ENCODE measurements at places on chromosomes 7 and 10. TPM values are rescaled to one million over a fixed set of nuclear protein-coding genes. Genes with fewer than 3 reads are reported as not detected.

GRCh38 chr10:70607936-70608335 is 5.4 kb upstream of the PRF1 start:
- DNase-seq: no peak

DNA sequence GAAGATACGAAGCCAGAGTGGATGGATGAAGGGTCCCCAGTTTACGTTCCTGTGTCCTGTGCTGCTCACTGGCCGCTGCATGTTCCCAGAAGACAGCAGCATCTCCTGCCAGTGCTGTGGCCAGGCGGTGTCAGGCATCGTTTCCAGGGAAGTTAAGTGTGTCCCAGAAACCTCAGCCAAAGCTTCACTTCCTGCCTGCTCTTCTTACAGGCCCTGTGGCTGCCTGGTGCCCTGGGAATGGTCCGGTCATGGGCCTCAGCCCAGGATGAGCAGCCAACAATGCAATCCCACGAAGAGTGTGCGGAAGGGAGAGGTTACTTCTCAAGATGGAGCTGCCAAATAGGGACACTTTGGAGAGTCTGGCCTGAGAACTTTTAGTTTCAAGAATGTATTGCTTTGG is 99.7 kb upstream of the TARP start:
- DNase-seq: no peak

DNA sequence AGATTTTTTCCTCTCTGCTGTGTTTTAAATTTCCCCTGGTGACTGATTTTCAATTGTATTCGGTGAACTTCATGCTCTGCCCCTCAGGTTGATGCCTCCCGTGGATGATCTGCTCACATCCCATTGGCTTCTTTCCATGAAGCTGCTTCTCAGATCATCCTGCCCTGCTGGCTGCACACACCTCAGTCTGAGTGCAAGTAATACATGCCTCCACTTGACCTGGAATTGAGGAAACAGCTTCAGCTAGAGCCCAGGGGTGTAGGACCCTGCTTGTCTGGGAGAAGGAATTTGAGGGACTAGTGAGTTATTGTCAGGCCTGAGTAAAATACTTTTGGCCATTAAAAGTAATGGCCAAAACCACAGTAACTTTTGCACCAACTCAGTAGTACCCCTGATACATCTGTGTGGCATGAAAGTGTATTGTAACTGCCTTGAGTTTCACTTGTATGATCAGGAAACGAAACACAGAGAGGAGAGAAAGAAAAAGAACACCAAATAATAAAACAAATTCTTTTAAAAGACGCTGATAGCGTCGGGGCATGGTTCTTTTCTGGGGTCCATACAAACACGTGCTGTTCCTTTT is 49.4 kb downstream of the SPAM1 start:
- DNase-seq: no peak

GRCh38 chr10:63197344-63198092 is 64.4 kb downstream of the NRBF2 start:
- DNase-seq: no peak

DNA sequence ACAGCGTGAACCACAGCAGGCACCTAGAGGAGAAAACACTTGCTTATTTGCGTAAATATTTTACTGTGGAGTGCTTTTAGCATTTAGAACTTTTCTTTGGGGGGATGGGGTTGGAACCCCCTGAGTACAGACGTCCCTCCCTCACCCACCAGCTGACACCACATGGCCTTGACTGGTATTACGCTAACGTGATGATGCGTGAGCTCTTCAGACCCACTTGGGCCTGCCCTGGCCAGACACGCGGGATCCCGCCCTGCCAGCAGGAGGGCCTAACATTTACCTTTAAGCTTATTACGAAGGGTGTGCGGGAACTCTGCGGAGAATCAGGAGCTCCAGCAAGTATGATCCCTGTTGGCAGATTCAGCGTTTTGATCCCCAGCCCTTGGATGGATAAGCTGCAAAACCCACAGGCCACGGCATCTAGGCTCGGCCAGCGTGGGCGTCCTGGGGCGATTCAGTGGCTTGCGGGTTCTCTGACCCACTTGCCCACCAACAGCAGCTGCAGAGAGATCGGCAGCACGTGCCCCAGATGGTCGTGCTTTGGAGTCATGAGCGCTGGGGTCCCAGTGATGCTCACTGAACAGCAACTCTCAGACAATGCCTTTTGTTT is 545.5 kb upstream of the FOXK1 start:
- no peak for DNase-seq

GRCh38 chr10:17220652-17221100 is 7.4 kb upstream of the VIM start:
- DNase-seq: no peak

The KLLN gene
- 0.60 TPM for total RNA-seq

The PON1 gene
- total RNA-seq: not detected

The PRKG1 gene
- 0.19 TPM for total RNA-seq

The PIP gene
- not detected for total RNA-seq

Data from T-cell (primary cell).